ENCODE measurements at places on chromosomes 11 and 22.

DNA sequence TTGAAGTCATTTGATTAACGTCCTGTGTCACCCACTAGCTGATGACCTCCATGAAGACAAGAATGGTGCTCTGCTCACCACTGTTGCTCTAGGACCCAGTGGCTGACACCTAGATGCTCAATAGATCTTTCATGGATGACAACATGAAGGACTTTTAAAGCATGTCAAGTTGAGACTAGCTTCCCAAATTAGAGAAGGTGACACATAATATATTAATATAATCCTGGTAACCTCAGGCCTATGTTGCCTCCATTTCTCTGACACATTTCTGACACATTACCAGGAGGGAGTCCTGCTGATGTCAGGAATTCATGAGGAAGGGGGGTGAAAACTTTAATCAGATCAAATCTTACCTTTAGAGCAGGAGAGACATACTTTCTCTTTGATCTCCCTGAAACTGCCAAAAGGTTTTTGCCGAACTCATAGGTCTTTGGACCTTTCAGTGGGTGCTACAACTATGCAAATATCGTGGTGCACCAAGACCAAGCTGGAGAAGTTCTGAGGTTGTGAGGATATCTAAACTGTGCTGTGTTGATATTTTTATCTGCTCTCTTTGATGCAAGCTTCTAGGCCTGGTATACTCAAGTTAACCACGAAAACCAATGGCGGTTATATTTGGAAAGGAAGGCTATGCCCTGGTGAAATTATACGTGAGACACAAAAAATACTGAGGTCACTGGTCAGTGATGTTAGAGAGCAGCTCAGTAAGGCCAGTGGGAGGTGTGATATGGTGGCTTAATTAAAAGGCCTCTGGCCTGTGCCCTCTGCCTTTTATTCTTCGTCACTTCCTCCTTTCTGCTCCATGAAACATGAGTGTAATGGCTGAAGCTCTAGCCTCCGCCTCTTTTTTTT lies 13.2 kb upstream of the AMPD3 start:
- no peak for DNase-seq

GRCh38 chr11:65822776-65823528 lies 10.8 kb upstream of the SNX32 start:
- no peak for DNase-seq

DNA sequence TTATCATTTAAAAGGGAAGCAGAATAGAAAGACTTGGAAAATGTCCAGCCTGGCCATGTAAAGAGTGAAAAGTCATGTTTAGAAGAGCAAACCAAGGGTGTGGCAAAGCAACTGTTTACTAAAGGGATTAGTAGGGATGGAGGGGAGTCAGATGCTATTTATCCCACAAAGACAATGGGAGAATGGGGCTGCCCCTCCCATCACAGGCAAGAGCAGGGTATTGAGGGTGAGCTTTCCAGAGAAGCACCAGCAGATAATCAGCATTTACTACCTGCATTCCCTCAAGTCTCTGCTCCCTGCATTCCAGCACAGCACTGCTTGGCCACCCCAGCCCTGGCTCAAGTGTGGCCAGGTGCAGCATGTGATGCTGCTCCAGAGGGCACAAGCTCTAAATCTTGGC lies 18.5 kb upstream of the QSER1 start:
- DNase-seq = no peak

- no peak for DNase-seq
Measured at GRCh38 chr22:30015229-30015797, 65.0 kb upstream of the HORMAD2 start.

GRCh38 chr22:47199261-47199978 lies 437.0 kb downstream of the TBC1D22A start:
- no peak for DNase-seq

DNA sequence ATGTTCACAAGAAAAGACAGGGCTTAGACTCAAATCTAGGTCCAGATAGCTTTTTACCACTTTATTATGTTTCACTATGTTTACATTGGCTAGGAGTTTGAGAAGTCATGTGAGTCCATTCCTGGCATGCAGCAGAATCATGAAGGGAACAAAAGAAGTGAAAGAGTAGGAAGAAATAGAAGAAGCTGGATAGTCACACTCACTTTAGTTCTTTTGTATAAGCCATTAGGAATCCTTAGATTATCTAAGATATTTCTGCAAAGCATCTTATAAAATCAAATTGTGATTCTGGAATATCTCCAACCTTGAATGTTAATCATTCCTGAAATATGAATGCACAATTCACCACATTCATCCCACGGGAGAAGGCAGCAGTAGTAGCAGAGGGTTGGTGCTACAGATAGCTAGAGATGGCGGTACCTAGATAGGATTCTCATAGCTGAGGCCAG lies 31.9 kb downstream of the MAML2 start:
- no peak for DNase-seq

DNA sequence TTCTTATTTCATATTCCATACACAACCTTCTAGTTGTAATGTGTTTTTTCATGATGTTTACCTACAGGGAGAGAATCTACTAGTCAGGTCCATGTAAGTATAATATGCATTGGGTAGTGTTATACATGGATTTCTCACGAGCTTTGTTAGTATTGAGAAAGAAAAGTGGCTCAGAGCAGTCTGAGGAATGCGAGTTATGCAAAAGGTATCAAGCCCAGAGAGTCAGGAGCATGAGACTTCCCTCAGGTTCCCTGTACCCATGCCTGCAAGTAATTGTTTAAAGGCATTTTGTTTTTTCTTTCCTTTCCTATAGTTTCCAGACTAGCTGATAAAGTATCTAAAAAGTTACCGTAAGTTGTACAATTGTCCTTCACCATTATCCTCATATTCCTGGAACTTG lies 66.1 kb downstream of the STK33 start:
- DNase-seq = no peak

DNA sequence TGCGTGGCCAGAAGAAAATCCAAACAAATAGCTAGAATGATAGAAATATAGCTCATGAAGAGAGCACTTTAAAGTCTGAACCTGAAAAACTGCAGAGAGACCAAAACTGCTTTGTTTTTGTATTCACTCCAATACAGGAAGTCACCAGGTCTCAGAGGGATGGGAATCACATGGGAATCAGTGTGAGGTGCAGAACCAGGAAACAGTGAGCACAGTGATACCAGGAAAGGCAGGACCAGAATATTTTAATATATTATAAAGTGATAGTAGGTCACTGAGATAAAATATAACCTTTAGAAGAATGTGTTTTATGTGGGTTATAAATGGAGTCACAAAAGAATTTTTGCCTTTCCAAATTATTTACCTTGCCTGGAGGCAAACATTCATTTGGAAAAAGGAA lies 277.3 kb downstream of the CASP12 start:
- DNase-seq = no peak

- no peak for DNase-seq
Measured at GRCh38 chr11:111088847-111089355, 156.6 kb upstream of the POU2AF2 start.

DNA sequence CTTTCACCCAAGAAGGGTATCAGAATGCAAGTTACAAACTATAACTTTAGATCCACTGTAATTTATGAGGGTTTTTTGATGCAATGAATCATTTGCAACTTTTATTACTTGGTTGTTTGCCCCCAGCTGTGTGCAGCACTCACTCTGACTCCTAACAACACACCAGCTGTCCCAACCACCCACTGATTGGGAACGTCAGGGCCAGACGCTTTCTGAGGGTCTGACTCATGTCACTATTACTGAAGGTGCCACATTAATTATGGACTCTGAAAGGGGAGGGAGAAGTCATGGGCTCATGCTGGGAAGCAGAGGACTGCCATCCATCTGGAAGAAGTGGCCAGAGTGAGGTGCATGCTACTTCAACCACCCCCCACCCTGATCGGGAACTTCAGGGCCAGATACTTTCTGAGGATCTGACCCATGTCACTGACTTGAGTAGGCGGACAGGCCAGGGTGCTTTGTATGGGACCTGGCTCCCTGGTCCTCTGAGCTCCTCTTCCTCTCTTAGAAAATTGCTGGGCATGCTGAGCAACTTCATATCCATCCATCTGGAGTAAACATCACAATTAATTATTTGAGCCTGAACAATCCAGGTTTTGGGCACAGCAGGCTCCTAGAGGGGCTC lies 44.9 kb upstream of the DRD2 start:
- no peak for DNase-seq

DNA sequence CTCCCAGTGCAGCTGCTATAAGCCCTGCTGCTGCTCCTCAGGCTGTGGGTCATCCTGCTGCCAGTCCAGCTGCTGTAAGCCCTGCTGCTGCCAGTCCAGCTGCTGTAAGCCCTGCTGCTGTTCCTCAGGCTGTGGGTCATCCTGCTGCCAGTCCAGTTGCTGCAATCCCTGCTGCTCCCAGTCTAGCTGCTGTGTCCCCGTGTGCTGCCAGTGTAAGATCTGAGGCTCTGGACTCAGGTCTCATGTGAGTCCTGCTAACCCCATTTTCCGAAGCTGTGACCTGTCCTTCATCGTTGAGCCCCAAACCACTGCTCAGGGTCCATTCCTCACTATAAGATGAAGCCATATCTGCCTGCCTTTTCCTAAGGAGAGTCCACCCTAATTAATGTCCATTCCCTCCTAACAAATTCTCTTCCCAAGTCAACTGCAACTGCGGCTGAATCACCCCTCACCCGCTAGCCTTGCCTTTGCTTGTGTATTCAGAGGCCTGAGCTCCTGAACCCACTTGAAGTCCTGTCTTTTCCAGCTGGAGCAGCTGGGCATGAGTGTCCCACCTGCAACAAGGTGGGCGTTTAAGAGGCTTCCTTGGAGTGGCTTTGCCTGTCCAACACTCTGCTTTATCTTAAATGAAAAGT lies 626 bp downstream of the KRTAP5-7 start:
- no peak for DNase-seq

DNA sequence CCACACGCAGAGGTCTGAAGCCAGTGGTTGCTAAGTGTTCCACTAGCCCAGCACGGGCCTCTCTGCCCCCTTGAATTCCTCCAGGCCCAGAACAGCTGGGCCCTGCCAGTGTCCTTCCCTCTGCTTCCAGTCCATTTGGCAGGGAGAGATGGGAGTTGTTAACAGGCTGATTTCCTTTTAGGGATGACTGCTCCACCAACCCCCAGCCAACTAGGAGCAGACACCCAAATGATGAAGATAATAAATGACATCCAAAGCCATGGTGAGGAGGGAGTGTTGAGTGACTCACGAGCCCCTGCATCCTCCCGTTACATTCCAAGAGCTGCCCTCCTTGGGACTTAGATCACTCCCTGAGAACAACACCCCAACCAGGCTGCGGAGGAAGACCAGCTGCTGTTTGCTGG lies 20.6 kb downstream of the PARVA start:
- no peak for DNase-seq

GRCh38 chr11:75384438-75385080 lies 14.8 kb upstream of the RPS3 start:
- DNase-seq = peak; percentile 55

DNA sequence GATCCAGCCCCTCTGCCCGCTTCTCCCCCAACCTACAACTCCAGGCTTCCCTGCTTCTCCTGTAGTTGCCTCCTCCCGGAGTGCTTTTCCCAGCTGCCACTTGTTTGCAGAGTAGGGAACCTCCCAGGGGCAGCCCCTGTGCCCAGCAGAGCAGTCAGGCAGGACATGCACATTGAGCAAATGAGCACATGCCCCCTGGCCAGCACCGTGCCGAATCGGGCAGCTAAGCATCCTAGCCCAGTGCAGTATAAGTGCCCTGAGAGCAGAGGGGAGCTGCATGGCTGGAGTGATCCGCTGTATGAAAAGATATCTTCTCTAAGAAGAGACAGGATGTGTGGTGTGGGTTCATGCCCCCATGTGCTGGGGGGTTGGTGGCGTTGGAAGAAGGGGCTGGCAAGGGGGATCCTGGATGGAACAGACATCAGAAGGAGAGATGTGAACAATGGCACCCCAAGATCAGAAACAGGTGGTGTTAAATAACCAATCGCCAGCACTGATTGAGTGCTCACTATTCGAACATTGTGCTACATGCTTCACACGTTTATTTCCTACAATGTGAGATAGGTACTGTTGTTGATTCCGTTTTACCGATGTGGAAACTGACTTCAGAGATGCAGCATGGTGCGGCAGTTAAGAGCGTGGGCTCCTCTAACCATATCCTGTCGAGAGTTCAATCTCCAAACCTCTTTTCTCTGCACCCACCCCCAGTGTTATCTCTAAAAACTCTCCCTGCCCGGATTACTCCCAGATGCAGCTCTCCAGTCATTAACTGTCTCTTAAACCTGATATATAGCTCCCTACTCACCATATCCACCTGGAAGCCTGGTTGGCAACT lies 1.2 kb downstream of the AIP start:
- DNase-seq = no peak

DNA sequence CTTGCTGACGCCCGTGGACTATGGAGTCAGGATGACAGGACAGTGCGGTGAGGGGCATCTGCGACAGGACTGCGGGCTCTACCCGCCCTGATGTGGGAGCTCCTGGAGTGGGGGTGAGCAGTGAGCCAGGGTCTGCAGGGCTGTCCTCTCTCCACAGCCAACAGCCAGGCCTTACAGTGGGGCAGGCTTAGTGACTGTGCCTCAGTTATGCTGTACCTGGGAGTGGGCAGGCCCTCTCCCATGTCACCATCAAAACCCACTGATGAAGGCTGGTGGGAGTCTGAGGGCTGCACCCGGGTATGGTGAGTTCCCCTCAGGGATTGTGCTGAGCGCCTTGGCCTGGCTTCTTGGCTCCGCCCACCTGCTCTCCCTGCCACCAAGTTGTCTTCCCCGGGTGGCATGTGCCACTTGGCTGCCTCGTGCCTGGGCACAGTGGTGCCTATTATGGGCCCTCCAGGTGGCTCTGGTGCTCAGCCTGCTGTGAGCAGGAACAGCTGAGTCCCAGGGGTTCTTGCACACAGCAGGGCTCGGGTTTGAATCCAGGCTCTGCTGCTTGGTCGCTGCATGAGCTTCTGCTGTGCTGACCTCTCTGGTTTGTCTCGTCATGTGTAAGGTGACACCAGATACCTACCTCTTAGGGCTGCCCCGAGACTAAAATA lies 4.1 kb upstream of the TRIOBP start:
- DNase-seq = no peak

GRCh38 chr11:76975513-76975912 lies 58.7 kb upstream of the B3GNT6 start:
- DNase-seq = no peak

- DNase-seq = no peak
Measured at GRCh38 chr11:86183694-86184093, 60.9 kb upstream of the EED start.

DNA sequence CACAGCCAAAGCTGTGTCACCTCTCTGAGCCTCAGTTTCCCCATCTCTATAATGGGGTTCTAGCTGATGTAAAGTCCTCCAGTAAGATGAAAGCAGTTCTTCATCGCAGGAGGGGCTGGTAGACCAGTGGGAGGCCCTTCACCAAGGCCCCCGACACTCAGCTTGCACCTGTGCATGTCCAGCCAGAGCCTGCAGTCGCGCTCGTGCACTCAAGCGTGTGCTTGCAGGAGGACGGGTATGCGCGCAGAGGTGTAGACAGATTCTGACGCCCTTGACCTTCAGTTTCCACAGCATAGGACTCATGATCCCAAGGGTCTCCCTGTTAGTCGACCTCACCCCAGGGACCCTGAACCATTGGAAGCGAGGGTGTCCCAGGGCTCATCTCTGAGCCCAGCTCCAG lies 633.7 kb downstream of the TBC1D22A start:
- no peak for DNase-seq

DNA sequence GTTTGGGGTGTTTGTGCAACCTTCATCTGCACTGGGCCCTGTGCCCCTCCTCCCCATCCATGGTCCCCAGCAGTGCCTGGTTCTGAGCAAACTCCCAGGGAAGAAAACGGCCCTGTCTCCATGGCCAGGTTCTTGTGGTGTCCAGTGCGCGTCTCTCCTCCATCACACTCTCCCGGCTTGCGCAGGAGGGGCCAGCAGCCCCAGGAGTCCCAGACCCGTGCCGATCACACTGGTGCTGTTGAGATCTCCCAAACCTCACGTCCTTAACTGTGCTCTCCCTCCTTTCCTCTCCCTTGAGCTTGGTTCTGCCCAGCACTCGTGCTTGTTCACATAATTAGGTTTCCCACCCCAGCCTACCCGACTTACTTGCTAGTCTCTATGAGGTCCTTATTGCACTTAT lies 10.9 kb upstream of the GRK2 start:
- DNase-seq = no peak
